Stimulated activated CD8-positive, alpha-beta memory T cell treated with anti-CD3 and anti-CD28 coated beads, Interleukin-7, amount 100 ng/mL, for 1 hour (primary cell): ENCODE measurements at places on chromosomes 3 and 15.

DNA sequence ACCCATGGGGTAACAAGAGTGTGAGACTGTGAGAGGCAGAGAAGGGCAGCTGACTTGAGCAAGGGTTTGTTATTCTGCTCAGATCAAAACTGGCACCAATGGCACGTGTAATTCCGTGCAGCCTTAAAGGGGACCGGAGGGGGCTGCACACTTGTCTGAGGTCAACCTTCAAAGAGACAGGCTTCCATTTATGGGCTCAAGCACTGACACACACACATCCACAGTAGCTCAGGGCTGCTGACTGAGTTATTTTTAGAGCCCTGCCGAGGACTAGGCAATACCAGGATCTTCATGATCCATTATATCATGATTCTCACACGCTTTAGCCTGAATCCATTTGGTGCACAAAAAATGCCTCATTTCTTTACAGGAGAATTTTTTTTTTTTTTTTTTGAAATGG is 20.6 kb upstream of the SPTBN5 start:
- DNase-seq: no peak

DNA sequence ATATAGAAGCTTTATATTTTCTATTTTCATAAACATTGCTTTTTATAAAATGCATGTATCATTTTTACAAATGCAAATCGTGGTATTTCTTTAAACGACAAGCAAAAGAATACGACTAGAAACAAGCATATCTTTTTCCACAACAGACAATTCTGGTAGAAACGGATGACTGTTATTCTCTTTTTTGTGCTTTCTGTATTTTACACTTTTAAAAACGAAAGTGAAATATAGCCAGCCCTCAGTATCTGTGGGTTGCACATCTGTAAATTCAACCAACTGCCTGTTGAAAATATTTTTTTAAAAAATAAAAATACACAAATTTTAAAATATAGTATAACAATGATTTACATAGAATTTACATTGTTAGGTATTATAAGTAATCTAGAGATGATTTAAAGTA is 61.3 kb downstream of the PRTG start:
- no peak for DNase-seq

GRCh38 chr3:69130689-69131088 is 8.3 kb upstream of the LMOD3 start:
- DNase-seq: no peak

DNA sequence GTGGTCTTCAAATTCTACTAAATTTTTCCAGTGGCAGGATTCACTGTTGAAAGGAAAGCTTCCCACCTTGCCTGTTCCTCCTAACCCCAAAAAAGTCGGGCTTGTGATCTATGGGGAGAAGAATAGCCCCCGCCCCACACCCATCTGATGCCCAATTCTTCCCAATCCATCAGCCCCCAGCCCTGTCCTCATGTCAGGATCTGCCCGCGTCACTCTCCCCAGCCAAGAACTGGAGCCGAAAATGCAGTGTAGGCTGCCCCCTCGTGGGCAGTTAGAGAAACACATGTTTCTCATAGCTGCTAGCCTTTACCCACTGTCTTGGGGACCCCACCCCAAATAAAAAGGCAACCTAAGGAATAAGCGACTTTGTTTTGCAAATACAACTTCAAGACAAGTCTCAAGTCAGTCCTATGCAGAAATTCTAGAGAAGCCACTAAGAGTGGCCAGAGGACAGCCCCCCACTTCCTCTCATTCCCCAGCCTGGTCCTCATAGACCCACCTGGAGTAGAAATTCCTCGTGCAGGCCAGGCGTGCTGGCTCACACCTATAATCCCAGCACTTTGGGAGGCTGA is 13.0 kb upstream of the CSK start:
- no peak for DNase-seq

DNA sequence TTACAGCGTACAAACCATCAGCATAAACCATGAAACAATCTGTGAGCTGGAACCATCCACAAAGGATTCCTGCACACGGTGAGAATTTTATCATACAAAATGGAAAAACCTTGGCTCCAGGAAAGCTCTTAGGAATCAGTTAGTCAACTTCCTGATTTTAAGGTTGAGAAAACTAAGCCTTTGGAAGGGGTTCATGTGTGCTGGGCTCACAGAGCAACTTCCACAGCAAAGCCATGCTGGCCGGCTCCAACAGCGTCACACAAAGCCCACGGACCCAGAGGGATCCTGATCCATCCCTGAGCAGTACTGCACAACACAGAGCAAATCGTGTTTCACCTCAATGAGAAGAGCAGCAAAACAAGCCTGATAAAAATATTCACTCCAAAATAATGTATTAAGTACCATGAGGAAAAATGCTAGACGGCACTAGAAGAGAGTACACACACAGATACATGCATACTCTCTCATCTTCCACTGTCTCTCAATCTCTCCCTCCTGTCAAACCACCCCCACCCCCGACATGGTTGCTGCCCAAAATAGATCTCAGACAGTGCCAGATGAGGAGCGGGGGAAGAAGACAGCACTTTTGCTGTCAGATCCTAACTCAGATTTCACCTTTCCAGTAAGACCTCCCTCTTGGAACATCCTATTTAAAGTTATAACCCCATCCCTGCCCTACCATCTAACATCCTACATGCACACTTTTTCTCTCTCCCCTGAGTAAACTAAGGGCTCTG is 58.6 kb downstream of the MB21D2 start:
- DNase-seq: no peak

DNA sequence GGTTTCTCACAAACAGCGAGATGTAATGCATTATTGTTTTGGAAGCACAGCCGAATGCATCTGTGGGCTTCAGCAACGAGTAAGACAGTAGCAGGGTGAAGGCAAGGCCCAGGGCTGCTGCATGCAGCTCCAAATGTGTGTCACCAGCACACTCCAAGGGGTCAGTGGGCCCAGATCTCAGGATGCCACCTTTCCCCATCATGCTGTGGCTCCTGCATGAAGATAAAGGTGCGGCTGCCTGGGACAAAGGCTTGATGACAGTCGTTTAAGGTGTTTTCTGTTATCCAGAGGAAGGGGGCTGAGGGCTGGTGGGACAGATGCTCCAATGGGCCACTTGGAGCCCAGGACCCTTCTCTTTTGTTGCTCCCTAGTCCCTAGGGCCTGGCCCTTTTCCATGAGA is 13.2 kb downstream of the C3orf22 start:
- no peak for DNase-seq

DNA sequence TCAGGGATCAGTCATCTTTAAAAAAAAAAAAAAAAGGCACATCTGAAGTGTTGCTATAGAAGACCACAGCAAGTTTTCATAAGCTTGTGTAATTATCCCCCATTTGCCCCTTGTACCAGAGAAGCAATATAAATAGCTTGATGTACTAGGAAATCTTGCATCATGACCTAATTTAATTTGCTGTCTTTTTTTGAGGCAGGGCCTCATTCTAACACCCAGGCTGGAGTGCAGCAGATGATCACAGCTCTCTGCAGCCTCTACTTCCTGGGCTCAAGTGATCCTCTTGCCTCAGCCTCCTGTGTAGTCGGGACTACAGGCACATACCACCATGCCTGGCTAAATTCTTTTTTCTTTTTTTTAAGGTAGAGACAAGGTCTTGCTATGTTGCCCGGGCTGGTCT is 88.7 kb downstream of the ARIH1 start:
- no peak for DNase-seq

DNA sequence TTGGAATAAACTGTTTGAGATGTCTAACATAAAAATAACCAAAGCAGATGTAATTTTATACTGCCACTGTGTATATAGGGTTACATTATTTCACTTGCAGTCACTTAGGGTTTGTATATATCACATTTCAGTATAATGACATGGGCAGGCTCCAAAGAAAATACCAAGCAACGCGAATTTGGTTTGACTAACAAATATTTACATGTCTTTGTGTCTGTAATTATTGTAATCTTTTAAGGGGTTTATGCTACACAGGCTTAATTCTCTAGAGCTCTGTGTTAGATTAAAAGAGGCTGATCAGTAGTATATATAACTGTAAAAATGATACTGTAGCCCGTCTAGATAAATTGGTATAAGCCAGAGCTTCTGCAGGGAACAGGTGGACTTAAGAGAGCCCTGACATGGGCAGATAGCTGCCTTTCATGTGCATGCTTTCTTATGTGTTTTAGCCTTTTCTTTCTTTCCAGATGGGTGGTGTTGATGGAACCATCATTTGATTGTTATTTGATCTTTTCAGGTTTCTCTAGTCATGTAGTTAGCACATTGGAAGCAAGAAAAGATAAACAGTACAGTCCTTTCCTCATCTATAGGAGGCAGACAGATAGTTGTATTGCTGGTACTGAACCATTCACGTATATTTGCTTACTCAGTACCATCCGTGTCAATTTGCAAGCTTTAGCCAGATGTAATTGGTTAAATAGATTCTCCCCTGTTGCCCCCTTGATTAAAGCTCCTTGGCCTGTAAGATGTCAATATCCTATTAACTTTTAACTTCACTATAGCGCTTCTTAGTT is 86.1 kb downstream of the GALK2 start:
- DNase-seq: no peak

GRCh38 chr3:184526088-184526433 is 35.5 kb upstream of the EPHB3 start:
- no peak for DNase-seq

DNA sequence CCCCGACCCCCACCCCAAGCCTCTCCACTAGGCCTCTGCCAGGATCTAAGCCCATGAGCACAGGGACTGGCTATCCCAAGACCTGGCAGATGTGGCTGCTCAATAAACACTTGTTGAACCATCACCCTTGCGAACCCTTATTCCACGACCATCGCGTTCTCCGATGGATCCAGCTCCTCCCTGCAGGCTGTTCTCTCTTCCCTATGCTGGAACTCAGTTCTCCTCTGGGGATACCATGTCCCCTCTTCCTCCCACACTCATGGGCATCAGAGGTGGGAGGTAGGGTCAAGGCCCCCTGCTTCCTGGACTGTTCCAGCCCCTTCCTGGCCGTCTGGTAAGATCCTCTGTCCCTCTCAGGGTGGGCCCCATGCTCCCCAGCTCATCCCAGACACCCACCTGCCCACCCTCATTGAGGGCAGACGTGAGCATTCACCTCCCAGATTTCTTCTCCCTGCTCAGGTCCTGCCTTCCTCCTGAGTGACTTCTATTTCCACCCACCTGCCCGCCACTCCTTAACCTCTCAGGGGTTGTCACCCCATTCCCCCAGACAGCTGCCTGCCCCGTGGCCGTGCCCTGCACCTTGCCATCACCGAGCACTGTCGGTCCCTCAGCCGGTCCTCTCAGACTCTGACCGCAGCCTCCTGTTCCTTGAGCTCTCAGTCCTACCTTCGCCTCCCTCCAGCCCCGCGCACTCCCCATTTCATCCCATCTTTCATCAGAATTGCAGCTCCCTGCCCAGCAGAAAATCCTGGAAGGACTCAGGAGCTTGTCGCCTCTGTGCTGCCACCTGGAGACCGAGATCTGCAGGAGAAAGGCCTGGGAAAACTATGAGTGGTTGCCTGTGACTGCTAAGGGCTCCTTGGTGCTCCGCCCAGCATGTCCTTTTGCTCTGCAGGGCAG is 42.0 kb downstream of the PML start:
- no peak for DNase-seq

DNA sequence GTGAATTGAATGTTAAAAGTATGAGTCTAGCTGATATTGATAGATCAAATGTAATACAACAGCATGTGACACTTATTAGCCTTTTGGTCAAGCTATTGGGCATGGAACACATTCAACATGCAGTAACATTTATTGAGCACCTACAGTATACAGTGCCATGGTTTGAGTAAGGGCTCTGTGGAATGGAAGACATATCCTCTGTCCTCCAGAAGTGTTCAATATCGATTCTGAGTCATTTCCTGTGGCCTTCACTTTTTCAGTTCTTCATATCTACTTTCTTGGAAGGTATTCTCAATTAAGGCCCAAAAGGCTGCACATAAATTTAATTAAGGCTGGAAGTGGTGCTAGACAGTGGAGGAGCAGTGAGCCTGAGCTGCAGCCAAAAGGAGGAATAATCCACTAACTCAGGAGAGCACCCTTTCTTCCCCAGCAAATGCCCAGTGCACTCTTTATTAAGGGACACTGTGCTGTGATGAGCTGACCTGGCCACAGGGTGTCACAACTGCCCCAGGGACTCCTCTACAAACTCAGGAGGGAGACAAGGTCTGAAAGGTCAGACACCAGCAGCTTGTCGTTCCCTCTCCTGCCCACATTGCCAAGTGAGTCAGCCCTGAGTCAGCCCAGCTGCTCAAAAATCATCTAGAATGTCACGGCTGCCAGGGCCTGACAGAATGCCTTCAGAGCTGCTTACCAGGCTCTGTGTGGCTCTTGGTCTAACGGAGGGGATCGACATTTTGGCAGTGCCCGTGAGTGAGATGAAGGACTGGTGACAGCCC is 544.8 kb downstream of the AGBL1 start:
- DNase-seq: peak; percentile 15
